ENCODE measurements at places on chromosomes 12 and 14. TPM values are rescaled to one million over a fixed set of nuclear protein-coding genes. Genes with fewer than 3 reads are reported as not detected.

GRCh38 chr14:72708708-72709475, 185.0 kb downstream of the DPF3 start:
- DNase-seq = peak; percentile 47

- peak; percentile 12 for DNase-seq
Observed at GRCh38 chr12:129119537-129119936, 266.3 kb downstream of the GLT1D1 start.

DNA sequence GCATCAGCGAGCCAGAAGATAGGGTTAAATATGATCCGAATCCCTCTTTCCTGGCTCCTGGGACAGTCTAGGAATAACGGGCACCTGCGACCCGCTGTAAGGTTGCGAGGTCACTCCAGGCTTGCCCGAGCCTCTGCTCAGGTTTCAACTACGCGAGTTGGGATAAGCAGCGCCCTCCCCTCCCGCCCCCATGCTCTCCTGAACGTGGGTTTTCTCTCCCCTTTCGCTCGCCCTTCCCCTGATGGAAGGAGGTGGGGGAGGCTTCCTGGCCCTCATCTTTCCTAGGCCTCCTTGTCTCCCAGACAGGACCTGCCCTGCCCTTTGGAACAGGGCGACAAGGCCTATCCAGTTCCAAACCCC, 753 bp upstream of the ATP5MC2 start:
- DNase-seq = peak; percentile 32

GRCh38 chr14:77301103-77301502, 19.6 kb downstream of the POMT2 start:
- peak; percentile 83 for DNase-seq

GRCh38 chr14:22386924-22387775, 201.9 kb downstream of the DAD1 start:
- DNase-seq = peak; percentile 88

DNA sequence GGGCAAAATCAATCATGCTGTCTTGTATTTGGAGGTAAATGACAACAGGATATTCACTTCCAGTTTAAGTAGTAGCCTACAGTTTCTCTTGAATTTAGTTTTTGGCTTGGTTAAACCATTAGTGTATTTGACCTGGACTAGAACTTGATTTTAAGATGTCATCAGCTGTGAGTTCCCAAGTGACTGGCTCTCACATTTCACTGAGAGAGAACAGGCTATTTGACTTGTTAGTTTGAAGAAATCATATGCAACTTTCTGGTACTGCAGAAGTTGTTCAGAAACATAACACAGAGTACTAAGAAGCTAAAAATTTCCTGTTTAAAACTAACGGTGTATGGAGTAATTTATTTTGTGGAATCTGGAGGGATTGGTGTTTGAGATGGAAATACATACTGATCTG, 22.3 kb downstream of the MNAT1 start:
- no peak for DNase-seq

DNA sequence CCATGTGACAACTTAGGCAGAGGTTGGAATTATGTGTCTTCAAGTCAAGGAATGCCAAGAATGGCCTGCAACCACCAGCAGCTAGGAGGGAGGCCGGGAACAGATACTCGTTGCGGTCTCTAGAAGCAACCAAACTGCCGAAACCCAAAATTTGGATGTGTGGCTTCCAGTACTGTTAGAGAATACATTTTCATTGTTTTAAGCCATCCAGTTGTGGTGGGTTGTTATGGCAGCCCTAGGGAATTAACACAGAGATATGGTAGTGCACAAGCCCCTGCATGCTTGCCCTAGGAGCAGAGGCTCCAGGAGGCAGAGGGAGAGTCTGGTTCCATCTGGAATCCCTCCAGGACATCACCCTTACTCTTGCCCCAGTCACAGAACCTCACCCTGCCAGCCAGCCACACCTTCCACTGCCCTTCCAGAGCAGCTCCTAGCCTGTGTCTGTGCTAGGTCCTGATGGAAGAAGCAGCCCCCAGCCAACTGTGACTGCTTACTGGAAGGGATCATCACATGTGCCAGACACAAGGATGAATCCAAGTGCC, 19.5 kb downstream of the PITPNM2 start:
- DNase-seq = no peak

DNA sequence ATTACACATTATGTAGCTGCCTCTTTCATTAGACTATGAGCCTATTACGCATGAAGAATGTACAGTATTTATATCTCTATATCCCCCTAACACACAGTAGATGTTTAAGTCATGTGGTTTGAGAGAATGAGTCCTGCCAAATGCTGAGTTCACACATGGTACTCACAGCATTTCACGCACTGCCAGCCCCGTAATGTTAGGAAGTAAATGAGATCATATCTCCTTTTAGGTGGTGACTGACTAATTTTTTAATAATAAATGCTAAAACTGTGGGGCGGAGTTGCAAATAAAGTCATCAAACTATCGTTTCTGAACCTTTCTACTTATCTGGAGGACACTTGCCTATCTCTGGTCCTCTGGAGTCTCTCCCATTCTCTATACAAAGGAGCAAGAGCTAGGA, 343.8 kb downstream of the ADAMTS20 start:
- no peak for DNase-seq

DNA sequence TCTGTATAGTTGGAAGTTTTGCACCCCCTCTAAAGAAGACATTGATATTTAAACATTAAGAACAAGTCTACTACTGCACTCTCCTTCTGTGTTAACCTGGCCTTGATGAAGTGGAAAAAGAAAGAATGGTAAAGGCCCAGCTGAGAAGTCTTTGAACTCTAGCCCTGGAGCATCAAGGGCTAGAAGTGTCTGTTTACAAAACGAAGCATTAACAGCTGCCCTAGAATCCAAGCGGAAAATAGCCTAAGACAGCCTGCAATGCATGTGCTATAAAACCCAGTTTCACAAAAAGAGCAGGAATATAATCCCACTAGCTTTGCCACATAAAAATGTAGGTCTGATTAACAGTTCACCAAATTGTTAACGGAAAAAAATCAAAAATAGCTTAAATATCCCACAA, 60.5 kb downstream of the NUMB start:
- no peak for DNase-seq

DNA sequence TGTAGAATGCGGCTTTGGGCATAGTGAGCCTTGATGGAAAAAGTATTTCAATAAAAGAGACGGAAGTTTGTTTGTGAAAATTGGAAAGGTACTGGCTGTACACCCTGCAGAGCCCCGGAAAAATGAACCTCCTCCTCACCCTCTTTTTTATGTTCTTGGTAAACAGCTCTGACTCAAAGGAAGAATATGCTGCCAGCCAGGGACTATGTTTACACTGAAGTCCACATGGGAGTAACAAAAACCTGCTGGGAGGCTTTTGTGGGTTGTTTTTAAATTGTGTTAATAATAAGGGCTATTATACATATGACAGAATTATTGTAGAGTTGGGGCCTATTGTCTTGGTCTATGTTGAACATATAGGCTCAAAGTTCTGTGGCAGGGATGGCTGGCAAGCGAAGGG, 70.7 kb downstream of the TTC8 start:
- no peak for DNase-seq

- no peak for DNase-seq
Observed at GRCh38 chr14:106268013-106268727, 741.8 kb downstream of the TMEM121 start.

DNA sequence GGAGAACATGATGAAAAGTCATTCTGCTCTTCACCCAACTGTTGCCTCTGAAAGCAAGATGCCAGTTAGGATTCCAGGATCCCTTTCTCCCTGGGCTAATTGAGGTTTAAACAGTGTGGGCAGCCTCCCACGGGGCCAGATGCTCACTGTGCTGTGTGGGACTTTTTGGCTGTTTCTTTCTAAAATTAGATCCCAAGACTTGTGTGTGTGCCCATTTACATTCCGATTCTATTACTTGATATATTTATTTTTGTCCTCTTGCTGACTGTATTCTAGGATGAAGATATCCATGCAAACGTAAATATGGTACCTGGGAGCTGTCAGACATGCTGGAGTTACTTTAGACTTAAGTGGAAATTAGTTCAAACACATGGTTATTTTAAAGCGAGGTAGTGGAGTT, 6.2 kb downstream of the IFT43 start:
- no peak for DNase-seq

DNA sequence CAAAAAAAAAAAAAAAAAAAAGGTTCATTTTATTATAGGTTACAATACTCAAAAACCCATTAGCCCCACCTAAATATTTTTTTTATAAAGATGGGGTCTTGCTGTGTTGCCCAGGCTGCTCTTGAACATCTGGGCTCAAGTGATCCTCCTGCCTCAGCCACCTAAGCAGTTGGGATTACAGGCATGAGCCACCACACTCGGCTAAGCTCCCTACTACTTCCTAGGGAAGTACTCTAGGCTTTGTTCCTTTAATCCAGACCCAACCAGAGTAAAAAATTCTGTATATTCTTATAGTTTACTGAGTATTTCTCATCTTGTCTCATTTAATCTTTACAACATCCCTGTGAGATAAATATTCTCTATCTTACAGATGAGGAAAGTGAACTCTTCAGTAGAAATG, 50.7 kb downstream of the RBMS2 start:
- no peak for DNase-seq

Gene SMCO2
- total RNA-seq = not detected

Gene NANOG
- total RNA-seq = not detected

Gene NINJ2
- 0.42 TPM for total RNA-seq

Gene PRR4
- total RNA-seq = 3.3 TPM

Gene COX14
- 23.3 TPM for total RNA-seq

Gene C14orf180
- total RNA-seq = not detected

Gene HOXC9
- 6.3 TPM for total RNA-seq

Gene STK38L
- total RNA-seq = 34.2 TPM
